ENCODE measurements at places on chromosomes 3 and 15. TPM values are rescaled to one million over a fixed set of nuclear protein-coding genes. Genes with fewer than 3 reads are reported as not detected.
A peak's percentile ranks its signal among the peaks of the same experiment; 100 is the strongest.

Gene GP9
- total RNA-seq = not detected

Gene GXYLT2
- total RNA-seq = 0.52 TPM

Gene ISL2
- 7.6 TPM for total RNA-seq

Gene GOLGA8K
- not detected for total RNA-seq

Gene CSTA
- not detected for total RNA-seq

GRCh38 chr3:178170698-178171535, 365.3 kb upstream of the KCNMB2 start:
- DNase-seq = no peak

Gene GRAMD2A
- total RNA-seq = 0.95 TPM

Gene LMOD3
- total RNA-seq = not detected

Gene SNX33
- total RNA-seq = 24.1 TPM

DNA sequence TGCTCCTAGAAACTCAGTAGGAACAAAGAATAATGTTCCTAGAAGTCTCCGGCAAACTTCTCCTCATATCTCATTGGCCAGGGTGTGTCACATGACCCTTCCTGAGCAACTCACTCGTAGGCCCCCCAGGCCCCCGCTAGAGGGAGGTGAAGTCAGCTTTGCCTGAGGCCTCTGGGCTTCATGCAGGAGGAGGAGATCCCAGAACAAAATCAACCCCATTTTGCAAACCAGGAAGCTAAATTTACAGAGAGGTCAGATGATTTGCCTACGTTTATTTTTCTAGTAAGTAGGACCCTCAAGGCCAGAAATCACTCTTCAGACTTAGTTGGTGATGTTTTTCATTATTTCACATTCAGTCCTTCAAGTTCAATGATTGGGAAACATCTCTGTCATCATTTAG, 99.1 kb downstream of the SSR3 start:
- peak; percentile 61 for DNase-seq

DNA sequence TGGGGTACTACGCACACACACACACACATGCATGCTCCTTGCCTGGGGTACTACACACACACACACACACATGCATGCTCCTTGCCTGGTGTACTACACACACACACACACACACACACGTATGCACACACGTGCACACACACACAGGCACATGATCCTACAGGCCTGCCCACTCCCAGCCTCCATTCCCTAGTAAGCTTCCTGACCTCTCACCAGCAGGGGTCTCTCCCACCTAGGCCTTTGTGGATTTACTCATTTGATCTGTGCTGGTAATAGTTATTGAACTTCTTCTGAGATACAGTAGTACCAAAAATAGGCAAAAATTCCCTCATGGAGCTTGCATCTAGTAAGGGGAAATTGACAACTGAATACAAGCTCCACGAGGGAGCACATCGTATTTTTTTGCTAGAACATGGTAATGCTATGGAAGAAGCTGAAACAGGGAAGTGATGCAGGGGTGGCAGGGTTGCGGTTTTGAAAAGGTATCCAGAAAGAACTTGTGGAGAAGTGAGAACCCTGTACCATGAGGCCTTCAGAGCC, 19.1 kb downstream of the TTC21A start:
- DNase-seq = peak; percentile 68

Gene TPRA1
- total RNA-seq = 62.4 TPM

GRCh38 chr15:101451266-101451799, 38.2 kb downstream of the PCSK6 start:
- DNase-seq = no peak

- peak; percentile 64 for DNase-seq
Observed at GRCh38 chr15:79872358-79873017, 24.3 kb downstream of the MTHFS start.

GRCh38 chr3:141949399-141949798, 73.0 kb downstream of the ATP1B3 start:
- no peak for DNase-seq

- no peak for DNase-seq
Observed at GRCh38 chr15:34653992-34654391, 70.5 kb upstream of the GOLGA8B start.

DNA sequence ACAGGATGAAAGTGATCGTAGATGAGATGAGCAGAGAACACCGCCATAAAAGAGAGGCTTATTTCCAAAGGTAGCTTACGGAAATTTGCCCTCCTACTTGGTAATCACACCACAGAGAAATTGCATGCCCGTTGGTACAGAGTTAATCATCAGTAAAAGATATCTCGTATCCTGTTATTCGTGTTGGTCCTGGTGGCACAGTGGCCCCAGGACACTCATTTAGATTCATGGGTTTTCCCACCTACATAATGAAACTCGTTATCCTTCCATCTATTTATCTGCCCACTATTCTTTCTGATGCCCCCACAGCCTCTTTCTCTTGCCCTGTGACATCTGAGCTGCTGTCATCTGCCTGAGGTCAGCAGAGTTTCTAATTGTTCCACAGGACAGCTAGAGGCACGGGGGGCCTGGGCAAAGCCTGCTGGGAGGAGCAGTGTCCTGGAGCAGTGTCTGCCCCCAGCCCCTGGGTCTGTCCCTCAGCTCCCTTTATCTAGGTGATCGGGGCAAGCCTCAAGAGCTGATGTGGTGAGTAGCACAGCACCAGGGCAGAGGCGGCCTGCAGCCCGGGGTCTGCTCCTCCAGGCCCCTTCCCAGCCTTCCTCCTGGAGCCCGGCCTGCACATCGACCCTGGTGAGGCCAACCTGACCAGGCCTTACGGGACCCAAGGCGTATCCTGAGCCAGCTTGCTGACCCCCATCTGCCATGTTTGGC, 42.2 kb downstream of the PXYLP1 start:
- no peak for DNase-seq
